NCI-H1092 treated with DMSO at 0.1 percent for 48 hours (cell line): ENCODE measurements at places on chromosomes 1 and 21.

DNA sequence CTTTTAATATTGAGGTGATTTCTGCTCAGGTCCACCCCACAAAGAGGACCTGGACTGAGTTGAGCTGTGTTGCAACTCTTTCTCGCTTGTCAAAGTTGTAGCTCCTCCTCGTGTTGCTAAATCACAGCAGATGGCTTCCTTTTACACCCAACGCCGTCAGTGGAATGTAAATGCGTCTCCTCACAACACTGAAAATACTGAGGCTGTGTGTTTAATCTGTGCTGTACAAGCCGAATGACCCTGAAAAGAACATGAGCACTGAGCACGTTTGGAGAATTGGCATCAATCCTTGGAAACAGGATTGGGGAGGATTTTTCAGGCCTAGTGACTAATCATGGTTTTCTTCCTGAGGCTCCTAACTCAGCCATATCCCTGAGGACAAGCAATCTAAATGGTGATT lies 196.0 kb downstream of the CRB1 start:
- DNase-seq: peak; percentile 24

DNA sequence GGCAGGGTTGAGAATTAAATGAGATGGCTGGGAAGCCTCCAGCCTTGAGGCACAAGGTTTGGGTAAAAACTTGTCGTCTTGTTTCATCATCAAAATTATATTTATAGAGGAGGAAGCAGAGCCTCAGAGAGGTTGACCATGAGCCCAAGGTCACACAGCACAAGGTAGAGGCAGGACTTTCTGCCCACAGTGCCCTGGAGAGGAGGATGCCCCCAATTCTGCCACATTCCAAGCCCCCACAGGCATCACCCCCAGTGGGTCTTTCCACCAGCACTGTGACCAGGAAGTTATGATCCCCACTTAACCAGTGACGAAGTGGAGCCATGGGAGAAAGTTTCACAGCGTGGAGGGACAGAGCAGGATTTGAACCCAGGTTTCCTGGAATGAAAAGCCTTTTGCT lies 400.0 kb downstream of the MATN1 start:
- DNase-seq: no peak

GRCh38 chr1:78170859-78171258 lies 125.1 kb downstream of the GIPC2 start:
- no peak for DNase-seq

- no peak for DNase-seq
Measured at GRCh38 chr1:115436596-115436995, 98.5 kb upstream of the NGF start.

DNA sequence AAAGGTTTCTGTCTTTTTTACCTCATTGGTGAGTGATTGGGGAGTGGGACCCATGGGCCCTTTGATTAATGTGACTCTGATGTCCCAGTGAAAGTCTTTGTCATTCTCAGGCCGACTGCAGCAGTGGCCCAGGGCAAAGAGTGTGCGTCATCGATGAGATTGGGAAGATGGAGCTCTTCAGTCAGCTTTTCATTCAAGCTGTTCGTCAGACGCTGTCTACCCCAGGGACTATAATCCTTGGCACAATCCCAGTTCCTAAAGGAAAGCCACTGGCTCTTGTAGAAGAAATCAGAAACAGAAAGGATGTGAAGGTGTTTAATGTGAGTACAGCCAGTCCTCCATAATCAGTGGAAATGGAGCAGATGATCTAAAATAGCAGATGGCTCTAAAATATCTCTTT lies 19.4 kb downstream of the NTPCR start:
- no peak for DNase-seq

DNA sequence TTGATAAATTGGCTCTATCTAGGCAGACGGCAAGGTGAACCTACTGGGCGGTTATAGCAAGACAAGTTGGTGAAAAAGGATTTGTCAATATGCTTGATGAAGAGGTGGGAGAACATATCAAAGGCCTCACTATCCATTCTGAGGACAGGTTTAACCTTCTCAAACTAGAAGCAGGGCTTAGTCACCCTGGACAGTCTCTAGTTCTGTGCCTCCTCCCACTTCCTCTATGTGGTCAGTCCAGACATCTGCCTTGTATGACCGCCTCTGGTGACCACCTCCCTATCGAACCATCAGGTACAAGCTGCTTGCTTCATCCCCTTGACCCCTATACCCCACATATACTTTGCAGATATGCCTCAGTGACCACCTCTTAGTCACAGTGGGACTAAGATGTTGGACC lies 2.3 kb upstream of the SCYL3 start:
- no peak for DNase-seq

- no peak for DNase-seq
Measured at GRCh38 chr1:154726896-154727753, 119.1 kb upstream of the ADAR start.

DNA sequence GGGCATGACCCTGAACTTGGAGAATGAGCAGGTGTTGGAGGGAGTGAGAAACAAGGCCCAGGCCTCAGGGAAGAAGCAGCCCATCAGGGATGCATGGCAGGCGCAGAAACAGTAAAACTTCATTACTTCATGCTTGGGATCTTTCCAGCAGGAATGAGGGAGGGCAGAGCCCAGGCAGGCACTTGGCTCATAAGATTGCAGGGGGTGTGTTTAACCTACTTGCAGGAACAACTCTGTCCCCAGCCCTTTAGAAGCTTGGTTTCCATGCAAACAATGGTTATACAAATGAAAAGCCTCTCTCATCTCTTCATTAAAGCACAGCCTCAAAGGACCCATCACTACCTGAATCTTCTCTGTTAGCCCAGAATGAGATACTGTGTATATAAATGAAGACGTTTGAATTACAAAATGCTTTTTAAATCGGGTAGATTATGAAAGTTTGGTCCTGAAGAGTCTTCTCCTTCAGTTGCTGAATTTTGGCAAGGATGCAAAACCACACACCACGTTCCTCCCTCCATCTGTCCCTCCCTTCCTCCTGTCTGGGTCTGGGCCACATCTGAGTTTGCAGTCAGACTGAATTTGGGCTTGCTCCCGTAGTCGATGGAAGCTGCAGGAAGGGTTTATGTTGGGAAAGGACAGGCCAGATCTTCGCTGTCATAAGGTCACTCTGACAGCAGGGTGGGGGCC lies 154.4 kb upstream of the KLHDC7A start:
- DNase-seq: no peak
